ENCODE measurements at places on chromosomes 6 and 20.

- DNase-seq = no peak
Observed at GRCh38 chr6:499617-500016, 108.1 kb downstream of the IRF4 start.

DNA sequence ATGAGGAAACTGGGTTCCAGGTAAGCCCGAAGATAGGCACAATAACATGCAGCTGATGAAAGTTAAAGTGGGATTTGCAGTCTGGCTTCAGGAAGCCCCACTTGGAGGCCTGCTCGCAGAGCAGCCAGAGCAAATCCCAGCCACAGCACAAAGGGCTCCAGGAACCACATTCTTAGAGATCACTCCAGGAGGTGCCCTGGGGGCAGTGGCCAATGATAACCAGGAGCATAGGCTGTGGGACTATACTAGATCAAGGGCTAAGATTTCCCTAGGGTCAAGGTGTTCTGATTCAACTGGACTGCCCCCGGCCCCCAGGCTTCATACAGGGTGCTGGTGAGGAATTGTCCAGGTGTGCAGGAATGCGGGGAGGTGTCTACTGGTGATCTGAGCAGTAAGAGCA, 133.9 kb upstream of the PTPRT start:
- no peak for DNase-seq

- no peak for DNase-seq
Observed at GRCh38 chr20:32918296-32918695, 59.6 kb downstream of the EFCAB8 start.

- DNase-seq = no peak
Observed at GRCh38 chr6:44064089-44064947, 62.9 kb downstream of the MRPL14 start.

DNA sequence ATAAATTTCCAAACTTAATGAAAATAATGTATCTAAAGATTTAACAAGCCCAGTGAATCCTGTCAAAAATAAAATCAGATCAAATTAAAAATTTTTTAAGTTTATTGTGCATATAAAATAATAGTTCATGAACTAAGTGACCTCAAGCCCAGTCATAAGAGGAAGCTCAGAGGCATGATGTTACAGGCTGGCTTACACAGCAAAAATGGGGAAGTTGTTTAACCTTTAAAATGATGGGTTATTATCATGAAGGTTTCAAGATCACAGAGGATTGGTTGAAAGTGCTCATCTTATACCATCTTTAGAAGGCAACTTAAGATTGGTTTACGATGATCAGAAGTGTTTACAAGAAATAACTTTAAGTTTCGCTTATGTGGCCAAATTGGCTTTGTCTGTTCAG, 102.5 kb downstream of the PAK5 start:
- DNase-seq = no peak

- DNase-seq = no peak
Observed at GRCh38 chr6:16697437-16698161, 63.7 kb downstream of the ATXN1 start.

DNA sequence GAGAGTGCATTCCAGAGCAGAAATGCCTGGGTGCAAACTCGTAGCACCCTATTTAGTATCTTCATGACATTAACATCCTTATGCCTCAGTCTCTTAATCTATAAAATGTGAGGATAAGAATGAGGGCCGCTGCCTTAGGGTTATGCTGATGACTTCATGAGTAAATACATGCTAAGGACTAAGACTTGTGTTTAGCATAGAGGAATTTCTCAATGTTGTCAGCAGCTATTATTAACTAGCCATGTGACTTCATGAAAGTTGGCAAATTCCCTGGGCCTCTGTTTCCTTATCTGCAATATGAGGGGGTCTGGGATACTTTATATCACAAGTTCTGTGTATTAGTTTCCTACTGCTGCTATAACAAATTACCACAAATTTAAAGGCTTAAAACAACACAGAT, 108.1 kb upstream of the RIPOR2 start:
- DNase-seq = no peak

DNA sequence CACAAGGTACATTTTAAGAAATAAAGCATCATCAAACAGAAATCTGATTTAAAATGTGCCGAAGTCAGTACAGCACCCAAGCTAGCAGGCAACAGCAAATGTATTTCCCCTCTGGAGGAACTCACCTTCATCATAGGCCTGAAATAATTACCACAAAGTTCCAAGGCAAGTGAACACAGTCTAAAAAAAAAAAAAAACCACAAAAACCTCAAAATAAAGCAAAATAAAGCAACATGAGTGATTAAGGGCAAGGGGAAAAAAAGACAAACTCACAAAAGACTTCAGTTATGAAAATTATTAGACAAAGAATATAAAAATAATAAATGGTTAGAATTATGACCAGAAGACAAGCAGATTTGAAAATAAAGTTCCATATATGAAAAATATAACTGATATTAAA, 10.4 kb downstream of the GPR63 start:
- DNase-seq = no peak

DNA sequence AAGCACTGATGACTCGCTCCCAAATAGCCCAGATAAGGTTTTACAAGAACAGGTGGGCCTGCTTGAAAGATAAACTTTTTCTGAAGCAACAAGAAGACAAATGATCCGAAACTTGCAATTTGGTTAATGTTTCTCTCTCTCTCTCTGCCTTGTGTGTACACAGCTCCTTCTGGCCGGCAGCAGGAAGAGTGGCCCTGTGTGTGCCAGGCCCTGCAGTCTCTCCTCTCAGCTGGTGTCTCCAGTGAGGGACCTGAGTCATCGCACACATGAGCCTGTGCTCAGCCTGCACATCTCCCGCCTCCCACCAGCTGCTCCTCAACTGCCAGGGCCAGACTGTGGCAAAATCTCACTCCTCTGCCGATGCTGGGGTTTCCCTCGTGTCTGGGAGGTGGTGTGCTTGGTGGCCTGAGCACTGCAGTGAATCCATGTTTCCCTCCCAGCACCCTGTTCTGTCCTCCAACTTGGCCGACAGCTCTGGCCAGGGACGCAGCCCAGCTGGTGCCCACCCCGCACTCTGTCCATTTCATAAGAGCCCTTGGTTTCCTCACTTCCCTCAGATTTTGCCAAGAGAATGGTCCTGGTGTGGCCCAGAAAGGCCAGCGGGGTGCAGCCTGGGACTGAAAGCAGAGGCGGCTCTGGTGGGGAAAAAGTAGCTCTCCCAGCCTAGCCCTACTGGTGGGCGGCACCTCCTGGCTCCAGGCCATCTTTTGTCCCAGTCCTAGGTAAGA, 49.4 kb downstream of the ERMARD start:
- DNase-seq = no peak

DNA sequence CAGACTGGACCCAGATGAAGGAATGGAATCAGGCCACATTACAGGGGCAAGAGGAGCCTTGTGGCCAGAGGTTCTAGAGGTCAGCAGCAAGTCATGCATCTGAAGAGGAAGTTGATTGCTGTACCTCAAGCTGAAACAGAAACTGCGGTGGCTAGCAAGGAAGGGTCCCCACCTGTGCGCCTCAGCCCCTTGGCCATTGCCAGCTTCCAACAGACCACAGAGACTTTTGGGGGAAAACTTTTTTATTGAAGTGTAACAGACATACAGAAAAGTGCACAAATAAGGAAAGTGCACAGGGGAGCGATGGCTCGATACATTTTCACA, 26.8 kb upstream of the SLC9A8 start:
- no peak for DNase-seq

GRCh38 chr6:166697113-166697512, 70.1 kb upstream of the RPS6KA2 start:
- DNase-seq = no peak

- DNase-seq = no peak
Observed at GRCh38 chr6:106906232-106906631, 68.3 kb downstream of the CD24 start.

DNA sequence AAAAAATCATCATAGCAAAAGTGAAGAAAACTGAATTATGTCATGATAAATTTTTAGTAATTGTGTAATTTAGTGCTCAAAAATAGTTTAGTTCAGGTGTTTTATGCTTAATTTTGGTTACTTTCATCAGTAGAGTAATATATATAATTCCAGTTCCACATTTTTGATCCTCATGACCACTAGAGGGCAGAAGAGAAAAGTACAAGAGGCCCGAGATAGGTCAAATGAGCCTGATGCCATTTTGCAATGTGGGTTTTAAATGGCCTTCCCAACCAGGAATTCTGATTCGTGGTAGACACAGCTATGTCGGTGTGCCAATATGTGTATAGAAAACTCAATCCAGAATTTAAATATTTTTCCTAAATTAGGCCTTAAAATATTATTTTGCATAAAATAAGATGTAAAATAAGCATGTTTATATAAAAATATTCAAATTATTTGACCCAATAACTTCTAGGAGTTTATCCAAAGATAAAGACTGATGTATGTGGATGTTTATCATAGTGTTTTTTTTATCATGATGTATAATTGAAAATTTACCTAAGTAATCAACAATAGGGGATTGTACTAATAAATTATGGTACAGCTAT, 159.7 kb upstream of the RPS6KA2 start:
- no peak for DNase-seq

DNA sequence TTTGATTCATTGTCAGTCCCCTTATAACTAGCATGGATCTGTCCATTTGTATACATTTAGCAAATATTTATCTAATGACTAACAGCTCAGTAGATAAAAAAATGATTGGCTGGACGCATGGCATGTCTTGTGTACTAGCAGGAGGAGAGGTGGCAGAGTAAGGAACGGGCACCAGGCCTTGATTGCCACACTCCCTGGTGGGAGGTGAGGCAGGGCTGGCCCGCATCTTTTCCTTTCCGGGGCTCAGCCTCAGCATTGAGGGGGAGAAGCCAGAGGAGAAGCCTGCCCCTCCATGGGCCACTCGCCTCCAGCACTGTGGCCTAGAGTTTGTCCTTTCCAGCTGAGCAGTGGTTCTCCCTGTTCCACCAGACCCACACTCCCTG, 84.9 kb upstream of the TMEM181 start:
- no peak for DNase-seq

GRCh38 chr20:1207293-1207878, 4.1 kb downstream of the C20orf202 start:
- no peak for DNase-seq

- no peak for DNase-seq
Observed at GRCh38 chr6:17101422-17102257, at the start of gene STMND1. STMND1 (plus strand) TSS chr6:17102050; CDS start chr6:17102258, 208 bp downstream.

- no peak for DNase-seq
Observed at GRCh38 chr20:53334861-53335260, 258.8 kb downstream of the ZNF217 start.

DNA sequence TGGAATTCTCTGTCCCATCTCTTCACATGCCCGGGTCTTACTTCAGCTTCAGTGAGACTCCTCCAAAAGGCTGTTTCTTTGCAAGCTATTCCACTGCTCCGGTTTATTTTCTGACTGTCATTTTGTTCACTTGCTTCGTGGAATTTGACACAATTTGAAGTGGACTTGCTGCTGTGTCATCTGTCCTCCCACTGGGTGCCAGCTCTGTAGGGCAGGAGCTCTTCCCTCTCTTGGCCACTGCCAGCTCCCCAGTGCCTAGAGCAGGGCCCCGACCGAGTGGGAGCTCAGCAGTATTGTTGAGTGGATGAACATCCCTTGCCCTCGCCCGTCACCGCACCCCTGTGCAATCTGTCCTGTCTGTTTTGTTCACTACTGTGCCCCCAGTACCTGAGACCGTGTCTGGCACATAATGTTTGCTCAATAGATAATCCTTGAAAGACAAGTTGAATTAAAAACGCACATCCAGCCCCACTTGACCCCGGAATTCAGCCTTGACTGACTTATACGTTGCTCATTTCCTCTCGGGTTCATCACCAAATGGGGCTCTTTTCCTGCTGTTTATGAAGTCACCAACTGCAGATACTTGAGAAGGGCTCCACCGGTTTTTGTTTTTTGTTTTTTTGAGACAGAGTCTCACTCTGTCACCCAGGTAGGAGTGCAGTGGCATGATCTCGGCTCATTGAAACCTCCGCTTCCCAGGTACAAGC, 170.3 kb upstream of the KCNG1 start:
- no peak for DNase-seq

- no peak for DNase-seq
Observed at GRCh38 chr6:164628302-164628931, 681.0 kb downstream of the C6orf118 start.

DNA sequence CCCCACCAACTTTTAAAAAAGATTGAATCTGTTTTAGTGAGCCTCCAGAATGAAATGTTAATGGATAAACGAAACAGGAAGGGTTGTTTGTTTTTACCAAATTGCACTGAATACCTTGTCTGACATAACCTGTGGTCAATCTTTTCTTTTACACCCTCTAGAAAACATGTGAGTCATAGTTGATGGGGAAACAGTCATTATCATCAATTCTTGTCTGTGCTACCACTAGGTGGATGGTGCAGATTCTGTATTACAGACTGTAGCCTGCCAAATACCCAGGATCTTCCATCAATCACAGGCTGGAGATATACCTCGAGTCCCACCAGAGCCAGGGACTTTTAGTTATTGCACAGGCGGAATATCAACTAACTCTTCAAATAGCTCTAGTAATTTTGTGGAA, 29.5 kb upstream of the PKIB start:
- no peak for DNase-seq

DNA sequence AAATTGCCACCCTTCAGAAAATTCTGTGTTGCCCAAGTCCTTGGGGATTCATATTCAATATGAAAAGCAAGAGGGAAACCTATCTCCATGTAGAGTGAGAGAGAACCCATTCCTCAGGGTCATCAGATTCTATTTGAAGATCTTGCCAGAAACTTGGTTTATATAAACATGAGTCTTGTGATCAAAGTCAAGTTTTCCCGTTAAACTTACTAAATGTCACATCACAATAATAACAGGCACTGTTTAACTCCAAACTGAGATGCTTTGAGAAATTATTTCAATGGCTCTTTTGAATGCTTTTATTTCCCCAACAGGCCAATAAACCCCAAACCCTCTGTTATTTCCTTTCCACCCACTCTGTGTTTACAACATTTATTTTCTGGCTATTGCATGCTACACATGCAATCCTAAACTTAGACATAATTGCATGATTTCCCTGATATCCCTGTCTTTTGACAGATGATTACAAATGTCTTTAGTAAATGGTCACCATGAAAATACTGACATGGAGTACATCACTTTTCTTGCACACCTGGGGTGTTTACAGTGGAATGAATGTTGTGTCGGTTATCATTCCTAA, 31.1 kb upstream of the SSTR4 start:
- no peak for DNase-seq

- DNase-seq = no peak
Observed at GRCh38 chr20:49345524-49345923, 67.7 kb upstream of the ZNFX1 start.

DNA sequence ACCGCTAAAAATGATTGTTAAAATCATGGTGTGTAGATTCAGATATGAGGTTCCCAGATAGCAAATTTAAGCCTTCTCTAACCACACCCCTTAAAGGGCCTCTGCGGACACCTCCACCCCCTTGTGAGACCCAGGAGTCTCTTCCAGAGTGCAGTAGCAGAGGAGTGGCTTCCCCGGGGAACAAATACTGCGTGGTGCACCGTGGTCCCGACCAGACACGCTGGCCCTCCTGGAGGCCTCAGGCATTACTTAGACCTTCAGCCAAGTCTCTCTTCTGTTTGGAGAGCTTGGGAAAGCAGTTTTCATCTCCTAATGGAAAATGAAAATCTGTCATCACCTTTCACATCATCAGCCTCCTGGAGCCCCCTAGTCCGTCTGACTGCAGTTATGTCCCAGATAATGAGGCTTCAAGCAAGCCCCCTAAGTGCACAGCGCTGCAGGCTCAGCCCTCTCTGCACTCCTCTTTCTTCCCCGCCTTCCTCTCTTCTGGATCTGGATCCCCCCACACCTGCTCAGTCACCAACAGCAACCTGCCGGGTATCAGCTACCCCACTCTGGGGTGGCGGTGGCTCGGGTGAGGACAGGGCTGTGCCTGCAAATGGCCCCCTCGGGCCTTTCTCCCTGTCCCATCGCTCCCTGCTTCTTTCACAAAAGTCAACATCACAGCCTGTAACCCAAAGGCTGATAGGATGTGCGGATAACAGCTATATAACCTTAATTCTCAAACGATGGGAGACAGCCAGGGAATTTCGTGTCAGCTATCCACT, 58.8 kb upstream of the TAGAP start:
- no peak for DNase-seq

Data from activated CD4-positive, CD25-positive, alpha-beta regulatory T cell treated with anti-CD3 and anti-CD28 coated beads, Interleukin-2, amount 50 U/mL, for 72 hours (primary cell).